ENCODE measurements at places on chromosomes 11 and 22.

- no peak for DNase-seq
Observed at GRCh38 chr11:108402241-108402640, 65.1 kb downstream of the C11orf65 start.

- DNase-seq = peak; percentile 69
Observed at GRCh38 chr22:23183061-23183698, 2.9 kb downstream of the BCR start.

DNA sequence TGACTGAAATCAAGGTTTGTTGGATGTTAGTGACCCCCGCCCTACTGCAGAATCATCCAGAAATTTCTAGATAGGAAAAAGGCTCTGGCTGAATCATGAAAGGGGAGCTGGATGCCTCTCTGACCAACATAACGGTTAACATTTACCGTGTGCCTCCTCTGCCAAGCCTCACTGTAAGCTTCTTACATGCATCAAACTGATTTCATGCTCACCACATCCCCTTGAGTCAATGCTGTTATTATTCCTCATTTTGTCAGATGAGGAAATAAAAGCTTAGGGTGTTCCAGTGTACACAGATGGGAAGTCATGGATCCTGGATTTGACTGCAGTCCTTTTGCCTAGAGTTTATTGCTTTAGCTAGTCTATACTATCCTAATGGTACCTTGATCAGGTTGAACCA, 5.9 kb upstream of the HMOX1 start:
- no peak for DNase-seq

- DNase-seq = no peak
Observed at GRCh38 chr11:105612771-105613170, 2.9 kb downstream of the GRIA4 start.

- no peak for DNase-seq
Observed at GRCh38 chr11:131692151-131692550, 321.7 kb downstream of the NTM start.

DNA sequence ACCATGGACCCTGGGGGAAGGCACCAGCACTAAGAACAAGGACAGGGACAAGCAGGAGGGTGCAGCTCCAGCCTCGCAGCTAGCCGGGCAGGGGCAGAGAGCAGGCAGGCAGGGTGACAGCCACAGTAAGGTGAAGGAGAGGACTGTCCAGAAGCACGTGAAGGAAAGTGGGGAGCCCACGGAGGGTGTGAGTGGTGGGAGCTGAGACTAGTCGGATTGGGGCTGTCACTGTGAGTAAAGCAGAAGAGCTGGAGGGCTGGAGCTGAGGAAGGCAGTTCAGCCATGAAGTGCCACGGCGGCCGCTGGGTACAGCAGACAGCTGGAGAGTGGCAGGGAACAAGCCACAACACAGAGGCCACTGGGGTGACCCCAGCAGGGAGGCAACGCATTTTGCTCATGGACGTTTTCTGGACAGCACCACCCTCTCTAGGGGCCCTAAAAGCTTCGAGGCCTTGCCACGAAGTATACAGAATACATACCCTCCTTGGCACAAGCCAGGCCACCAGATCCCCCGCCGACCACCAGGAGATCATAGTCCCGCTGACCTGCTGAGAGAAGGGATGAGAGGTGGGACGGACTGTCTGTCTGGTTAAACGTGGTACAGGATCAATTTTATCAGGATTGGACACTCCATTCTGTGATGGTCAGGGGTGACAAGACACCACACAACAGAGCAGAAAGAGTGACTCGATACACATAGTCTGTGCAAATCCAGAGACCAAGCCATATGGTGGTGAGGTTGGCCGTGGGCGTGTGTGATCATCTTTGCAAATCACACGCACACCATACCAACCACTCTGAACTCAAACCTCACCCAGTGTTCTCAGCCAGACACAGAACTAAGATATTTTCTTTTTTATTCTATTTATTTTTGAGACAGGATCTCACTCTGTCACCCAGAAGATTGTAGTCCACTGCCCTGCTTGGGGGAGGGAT, 10.8 kb upstream of the COMT start:
- no peak for DNase-seq

GRCh38 chr11:131481303-131481702, 110.9 kb downstream of the NTM start:
- DNase-seq = no peak

DNA sequence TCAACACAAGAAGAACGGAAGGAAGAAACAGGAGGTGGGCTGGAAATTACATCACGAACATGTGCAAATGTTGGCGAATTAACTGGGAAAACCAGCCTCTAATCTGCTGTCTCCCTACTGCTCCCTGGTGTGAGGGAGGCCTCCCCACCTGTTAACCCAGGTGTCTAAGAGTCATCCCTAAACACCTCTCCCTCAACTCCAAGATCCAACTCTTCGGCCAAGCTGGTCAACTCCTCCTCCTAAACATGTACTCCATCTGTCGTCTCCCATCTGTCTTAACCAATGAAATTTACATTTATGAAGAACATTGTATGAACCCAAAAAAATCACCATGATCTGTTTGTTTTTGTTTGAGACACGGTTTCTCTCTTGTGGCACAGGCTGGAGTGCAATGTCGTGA, 154.2 kb downstream of the LARGE1 start:
- no peak for DNase-seq

GRCh38 chr11:64765851-64766665, 6.3 kb upstream of the PYGM start:
- DNase-seq = no peak

DNA sequence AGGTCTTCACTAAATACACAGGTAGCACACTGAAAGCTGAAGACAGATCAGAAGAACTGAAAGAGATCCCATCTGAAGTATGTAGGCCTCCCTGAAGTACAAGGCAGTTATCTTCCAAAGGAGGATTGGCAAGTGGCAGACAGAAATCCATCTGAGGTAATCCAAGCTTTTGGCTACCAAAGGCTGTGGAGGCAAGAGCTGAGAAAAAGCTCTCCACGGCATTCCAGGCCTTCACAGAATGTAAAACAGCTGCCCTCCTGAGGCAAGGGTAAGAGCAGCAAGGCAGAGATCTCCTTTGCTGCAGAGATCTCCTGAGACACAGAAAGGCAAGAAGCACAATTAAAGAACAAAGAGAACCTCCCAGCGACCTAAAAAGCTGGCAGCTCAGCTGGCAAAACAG, 19.1 kb downstream of the PIK3C2A start:
- no peak for DNase-seq

DNA sequence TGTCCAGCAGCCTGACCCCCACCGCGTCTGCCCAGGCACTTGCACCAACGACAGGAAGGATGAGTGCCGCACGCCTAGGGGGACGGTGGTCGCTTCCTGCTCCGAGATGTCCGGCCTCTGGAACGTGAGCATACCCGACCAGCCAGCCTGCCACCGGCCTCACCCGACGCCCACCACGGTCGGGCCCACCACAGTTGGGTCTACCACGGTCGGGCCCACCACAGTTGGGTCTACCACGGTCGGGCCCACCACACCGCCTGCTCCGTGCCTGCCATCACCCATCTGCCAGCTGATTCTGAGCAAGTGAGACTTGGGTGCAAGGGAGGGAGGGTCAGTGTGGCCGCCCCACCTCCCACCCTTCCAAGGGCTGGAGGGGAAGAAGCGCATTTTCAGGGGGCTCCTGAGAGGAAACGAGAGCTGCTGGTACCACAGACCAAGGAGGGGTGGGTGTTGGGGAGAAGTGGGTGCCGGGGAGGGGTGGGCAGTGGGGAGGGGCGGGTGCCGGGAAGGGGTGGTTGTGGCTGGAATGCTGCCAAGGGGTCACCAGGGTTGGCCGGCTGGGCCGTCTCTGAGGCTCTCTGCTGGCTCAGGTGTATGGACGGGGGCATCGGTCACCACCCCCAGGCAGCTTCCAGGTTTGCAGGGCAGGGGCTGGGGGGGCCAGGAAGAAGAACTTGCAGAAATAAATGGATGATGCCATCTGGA, 27.7 kb upstream of the MUC5B start:
- DNase-seq = no peak

DNA sequence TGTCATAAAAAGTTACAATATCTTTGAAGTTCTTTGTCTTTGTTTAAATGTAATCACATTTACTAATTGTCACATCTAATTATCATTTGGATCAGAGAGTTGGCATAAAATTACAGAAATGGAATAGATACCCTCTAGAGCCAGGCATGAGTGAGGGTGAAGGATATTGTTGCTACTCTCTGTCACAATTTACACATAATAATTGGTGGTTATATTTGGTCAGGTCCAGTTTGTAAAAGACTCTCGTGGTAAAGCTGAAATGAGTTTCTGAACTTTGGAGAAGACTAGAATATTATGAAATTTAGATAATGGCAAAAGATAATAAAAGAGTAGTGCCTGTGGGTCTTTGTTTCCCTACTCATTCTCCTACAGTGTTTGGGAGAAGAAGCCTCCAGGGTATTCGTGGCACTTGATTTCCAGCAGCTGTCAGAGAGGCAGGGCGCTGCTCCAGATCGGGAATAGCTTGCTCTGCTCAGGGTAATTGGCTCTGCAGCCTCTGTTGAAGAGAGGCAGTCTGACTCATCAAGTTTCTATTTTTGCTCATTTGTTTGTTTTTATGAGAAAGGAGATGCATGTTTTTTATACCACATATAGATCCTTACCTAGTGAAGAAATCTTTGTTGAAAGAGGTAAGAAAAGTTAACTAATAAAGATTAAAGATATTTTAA, 349.9 kb downstream of the CNTN5 start:
- no peak for DNase-seq

DNA sequence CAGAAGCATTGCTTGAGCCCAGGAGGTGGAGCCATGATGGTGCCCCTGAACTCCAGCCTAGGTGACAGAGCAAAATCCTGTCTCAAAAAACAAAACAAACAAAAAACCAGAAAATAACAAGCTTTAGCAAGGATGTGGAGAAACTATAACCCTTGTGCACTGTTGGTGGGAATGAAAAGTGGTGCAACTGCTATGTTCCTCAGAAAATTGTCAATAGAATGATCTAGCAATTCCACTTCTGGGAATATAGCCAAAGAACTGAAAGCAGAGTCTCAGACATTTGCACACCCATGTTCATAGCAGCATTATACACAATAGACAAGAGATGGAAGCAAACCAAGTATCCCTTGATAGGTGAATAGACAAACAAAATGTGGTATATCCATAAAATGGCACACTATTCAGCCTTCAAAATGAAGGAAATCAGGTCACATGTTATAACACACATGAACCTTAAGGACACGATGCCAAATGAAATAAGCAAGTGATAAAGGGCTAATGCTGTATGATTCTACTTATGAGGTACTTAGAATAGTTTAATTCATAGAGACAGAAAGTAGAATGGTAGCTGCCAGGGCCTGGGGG, 15.9 kb downstream of the KLHL22 start:
- DNase-seq = no peak

DNA sequence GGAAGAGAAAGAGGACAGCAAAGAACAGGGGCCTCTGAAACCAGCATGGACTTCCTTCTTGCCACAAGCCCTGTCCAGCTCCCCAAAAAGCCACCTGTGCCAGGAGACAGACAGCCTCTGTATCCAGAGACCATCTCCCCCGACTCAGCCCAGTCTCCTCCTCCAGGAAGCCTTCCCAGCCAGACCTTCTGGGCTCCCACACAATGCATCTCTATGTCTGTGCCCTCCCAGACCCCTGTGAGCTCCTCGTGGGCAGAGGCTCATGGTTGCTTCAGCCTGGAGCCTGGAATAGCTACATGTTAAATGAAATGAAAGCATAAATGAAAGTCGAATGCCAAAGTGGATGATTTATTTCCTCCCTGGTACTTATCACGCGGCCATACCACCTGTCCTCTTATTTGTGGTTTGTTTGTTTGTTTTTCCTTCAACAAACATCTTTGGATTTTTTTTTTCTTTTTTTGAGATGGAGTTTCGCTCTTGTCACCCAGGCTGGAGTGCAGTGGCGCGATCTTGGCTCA, 7.3 kb upstream of the ARAP1 start:
- DNase-seq = no peak

GRCh38 chr11:132579634-132580327, 952.5 kb downstream of the OPCML start:
- DNase-seq = no peak

GRCh38 chr11:118304568-118305248, at the start of gene CD3E:
Gene CD3E (plus strand): TSS chr11:118304730. CDS start chr11:118304953, 223 bp downstream.
- no peak for DNase-seq

- DNase-seq = no peak
Observed at GRCh38 chr22:28299309-28299708, 380.3 kb upstream of the PITPNB start.

- no peak for DNase-seq
Observed at GRCh38 chr22:38193580-38193979, 8.2 kb upstream of the MAFF start.

GRCh38 chr22:37818409-37819104, 4.6 kb upstream of the GALR3 start:
- DNase-seq = no peak

GRCh38 chr22:19755145-19755710, 5.3 kb upstream of the TBX1 start:
- no peak for DNase-seq

GRCh38 chr22:49368976-49369725, 458.5 kb downstream of the BRD1 start:
- peak; percentile 28 for DNase-seq

GRCh38 chr11:117936973-117937372, 7.8 kb upstream of the TMPRSS13 start:
- no peak for DNase-seq

GRCh38 chr11:23202611-23203010, 342.3 kb upstream of the CCDC179 start:
- DNase-seq = no peak

- peak; percentile 24 for DNase-seq
Observed at GRCh38 chr22:25153961-25154666, 45.5 kb upstream of the CRYBB3 start.

DNA sequence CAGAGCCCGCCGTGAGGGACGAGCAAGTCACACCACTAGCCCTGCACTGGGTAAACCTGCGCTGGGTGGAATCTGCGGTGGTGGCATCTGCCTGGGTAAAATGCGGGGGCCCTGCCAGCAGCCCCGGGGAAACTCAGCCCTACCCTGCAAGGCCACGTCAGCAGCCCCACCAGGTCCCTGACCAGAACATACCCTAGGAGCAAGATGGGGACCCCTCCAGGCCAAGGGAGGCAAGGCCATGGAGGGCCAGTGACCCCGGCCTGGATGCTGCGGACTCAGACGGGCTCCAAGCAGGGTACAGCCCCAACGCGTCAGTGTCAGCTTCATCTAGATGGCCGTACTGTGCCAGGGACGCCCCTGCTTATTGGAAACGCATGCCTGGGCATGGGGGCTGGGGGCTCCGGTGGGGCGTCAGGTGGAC, 26.3 kb downstream of the TOLLIP start:
- no peak for DNase-seq

DNA sequence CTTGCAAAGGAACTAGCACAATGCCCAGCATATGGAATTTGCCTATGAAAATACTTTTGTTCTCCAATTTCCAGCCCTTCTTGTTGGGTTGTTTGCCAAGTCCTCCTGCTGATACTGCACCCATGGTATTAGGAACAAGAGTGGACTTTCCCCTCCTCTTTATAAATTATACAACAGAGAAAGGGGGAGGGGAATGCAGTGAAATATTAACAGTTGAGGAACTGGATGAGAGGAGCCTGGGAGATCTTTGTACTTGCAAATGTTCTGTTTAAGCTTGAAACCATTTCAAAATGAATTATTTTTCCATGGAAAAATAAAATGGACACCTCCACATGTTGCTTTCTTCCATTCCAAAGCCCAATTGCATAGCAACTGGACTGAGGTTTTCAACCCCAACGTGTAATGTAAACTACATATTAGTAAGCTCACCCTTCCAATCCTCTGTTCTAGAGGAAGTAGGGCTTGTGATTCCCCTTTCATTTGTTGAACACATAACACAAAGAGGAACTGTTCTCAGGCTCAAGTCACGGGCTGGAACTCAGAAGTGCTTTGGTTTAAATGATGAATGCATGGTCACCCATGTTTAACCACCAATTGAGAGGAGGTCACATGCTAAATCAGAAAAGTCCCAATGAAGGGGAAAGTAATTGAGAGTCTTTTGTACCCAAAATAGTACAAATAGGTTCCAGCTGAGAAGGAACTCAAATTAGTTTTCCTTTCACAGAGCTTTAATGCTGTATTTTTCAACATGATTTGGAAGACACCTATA, 66.2 kb upstream of the ZC3H12C start:
- no peak for DNase-seq

Measured in dorsolateral prefrontal cortex (tissue), 122 donors.